ENCODE measurements at places on chromosomes 13 and 19.

- DNase-seq = no peak
Observed at GRCh38 chr13:50627111-50627510, 216.4 kb downstream of the DLEU7 start.

- peak; percentile 3 for DNase-seq
Observed at GRCh38 chr13:25847635-25848626, 203.9 kb downstream of the SHISA2 start.

GRCh38 chr13:23554000-23554399, 16.2 kb upstream of the TNFRSF19 start:
- no peak for DNase-seq

DNA sequence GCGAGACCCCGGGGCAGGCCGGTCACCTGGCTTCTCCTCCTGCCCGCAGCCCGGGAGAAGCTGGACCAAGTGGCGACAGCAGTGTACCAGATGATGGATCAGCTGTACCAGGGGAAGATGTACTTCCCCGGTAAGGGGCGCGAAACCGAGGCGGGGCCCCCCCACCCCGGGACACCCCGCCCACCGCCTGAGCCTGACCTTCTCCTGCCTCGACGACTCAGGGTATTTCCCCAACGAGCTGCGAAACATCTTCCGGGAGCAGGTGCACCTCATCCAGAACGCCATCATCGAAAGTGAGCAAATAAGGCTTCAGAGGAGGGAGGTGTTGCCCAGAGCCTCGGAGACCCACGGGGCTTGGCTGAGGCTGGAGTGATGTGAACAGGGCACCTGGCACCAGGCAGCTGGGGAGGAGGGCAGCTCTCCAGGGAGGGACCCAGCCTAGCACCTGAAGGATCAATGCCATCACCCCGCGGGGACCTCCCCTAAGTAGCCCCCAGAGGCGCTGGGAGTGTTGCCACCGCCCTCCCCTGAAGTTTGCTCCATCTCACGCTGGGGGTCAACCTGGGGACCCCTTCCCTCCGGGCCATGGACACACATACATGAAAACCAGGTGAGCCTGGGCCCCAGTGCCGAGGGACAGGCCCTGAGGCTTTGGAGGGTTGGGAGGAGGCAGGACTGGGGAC, 629 bp downstream of the IZUMO4 start:
- DNase-seq = peak; percentile 68

DNA sequence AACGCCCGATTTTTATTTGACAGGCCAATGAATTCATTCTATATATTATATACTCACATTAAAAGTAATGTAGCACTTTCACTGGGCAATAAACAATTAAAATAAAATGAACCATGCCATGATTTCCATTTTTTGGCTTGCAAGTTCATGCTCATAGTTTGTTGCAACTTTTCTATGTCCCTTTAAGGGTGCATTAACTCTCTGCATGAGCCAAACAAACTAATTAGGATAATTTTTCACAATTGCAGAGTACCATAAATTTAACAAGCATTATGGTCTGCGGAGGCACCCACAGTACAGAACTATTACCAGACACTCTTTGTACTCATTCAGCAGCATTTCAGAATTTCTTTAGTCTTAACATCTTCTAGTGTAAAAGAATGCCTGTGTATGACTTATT, 1.4 kb downstream of the LHFPL6 start:
- DNase-seq = no peak

- no peak for DNase-seq
Observed at GRCh38 chr19:6723738-6724137, 3.3 kb upstream of the C3 start.

- DNase-seq = peak; percentile 48
Observed at GRCh38 chr13:71867131-71867814, at the start of gene DACH1. Gene DACH1 (minus strand): TSS chr13:71867204.

- DNase-seq = no peak
Observed at GRCh38 chr13:106593132-106593531, 25.2 kb upstream of the ARGLU1 start.

DNA sequence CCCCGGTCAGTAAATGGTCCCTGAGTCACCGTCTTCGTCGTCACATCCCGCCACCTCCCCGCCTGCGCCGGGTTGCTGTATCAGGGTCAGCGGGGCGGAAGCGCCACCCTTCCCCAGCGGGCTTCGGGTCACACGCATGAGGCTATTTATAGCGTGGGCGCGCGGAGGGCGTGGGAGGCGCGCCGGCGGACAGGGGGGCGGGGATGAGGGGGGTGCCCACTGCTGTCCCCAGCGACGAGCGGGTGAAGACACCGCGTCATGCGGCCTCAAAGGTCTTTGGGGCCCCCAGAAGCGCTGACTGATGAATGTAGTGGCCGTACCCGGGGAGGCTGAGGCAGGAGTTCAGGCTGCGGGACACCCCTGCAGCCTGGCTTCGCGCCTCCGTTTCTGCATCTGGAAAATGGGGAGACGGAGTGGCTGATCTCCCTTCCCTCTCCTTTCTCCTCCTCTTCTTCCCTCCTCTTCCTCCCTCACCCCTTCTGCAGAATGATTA, 7.9 kb downstream of the UNC13A start:
- peak; percentile 78 for DNase-seq

DNA sequence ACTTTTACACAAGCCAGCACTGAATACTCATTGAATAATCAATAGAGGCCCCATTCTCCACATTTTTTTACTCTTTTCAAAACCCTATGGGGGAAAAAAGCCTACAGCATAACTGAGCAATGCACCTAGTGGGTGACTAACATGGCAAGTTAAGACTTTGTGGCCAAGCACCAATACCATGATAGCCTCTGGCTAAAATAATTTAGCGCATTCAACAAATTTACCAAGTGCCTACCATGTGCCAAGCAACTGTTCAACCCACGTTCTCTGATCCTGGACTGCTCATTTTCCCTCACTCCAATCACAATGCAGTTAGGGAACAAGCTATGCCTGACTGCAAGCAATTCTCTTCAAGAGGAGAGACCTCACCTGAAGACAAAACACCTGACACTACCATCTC, 3.0 kb downstream of the ANKRD10 start:
- no peak for DNase-seq

DNA sequence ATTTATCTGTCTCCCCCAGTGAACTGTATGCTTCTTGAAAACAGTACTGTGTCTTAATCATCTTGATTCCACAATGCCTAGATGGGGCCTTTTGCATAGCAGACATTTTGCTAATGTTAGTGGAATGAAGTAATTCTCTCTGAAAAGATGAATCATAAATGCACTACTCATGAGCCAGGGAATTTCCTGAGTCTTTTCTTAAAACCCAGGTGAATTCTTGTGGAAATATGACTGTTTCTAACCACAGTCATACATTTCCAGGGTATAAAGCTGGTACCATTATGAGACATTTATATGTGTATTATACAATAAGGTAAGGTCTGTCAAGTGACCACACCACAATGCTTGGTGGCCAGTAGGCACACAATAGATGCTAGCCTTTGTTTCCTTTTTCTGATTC, 5.5 kb upstream of the KCTD4 start:
- peak; percentile 66 for DNase-seq

DNA sequence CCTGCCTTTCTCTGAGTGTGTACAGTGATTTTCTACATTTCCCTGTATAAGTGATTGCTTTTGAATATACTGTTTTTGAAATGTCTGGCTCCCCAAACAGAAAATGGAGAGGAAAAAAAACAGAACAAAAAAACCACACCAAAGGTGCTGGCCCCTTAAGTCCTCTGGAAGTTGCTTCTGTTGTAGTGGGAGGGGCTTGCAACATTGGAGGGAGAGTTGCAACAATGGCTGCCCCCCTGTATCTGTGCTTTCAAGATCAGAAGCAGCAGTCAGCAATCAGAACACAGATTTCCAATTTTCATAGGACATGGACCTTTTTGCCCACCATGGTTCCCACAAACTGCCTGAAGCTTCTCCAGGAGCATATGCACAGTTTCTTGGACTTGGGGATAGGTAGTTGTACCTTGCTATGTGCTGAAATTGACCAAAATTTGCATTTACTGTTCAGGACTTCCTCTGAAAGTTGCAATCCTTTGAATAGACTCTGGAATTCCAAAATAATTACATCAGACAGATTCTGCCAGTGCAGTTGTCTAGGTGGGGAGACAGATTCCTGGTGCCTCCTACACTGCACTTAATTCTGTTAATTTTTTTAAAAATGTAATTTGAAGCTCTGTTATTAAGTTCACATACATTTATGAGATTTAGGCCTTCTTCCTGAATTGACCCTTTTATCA, 13.8 kb downstream of the BIVM start:
- peak; percentile 15 for DNase-seq

GRCh38 chr13:76222511-76222910, 586.4 kb downstream of the LMO7 start:
- no peak for DNase-seq

DNA sequence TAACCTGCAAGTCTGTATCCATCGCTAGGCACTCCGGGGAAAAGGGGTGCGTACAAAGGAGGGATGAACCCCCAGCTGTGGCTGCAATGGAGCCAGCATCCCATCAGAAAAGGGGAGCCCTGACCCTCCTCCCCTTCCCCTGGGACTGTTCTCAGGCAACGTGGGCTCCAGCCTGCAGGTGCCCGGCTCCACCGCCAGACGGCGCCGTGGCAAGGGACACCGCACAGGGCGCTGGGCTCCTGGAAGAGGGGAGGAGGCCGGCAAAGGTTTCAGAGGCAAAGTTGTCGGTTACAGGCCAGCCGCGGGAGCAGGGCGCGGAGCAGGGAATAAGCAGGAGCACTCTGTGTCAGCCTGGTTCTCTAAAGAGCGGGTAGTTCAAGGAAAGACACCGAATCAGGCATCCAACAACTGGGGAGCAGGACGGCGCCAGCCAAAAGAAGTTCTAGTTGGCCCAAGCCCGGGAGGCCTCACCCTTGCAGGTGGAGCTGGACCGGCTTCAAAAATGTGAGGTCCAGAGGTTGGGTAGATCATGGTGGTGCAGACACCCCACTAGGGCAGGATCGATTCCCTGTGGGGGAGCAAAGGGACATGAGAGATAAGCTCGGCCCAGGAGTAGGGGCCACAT, 53.0 kb upstream of the ATP12A start:
- DNase-seq = no peak

DNA sequence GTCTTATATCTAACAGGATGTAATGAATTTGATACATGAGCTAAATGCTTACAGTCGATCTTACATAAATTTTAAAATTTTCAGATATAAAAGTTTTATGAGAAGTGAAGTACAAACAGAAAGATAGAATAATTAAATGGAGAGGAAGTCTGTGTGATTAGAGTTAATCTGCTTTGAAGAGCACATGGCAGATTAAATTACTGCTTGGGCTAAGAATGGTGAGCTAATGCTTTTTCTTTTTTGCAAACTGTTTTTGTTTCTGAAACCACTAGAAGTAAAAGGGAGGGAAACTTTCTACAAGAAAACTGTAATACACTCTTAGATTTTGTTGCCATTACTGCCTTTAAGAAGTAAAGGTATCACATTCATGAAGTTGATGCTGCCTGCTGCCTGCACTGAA, 96.3 kb upstream of the SPRY2 start:
- no peak for DNase-seq

DNA sequence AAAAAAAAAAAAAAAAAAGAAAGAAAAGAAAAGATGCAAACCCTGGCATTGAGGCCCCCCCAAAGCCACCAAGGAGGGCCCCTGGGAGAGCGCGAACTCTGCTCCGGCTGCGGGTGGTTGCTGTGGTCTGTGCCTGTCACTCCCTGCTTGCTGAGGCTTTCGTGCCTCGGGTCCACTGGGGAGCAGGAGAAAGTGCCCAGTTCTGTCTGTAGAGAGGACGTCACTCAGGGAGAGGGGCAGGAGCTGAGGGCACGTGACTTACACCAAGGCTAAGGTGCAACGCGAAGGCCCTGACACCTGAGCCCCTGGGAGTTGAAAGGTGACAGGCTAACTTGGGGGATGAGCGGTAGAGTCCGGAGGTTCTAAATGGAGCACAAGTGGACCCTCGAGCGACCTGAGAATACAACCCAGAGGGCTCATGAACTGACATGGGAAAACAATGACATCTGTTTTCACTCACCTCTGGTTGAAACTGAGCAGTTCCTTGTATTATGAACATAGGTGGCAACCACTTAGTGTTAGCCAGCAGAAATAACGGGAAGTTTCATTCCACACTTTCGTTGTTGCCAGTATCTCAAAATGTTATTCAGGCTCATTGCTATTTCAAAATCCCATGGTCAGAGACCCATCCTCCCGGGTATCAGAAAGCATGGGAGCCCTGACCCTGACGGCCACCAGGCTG, 69.2 kb upstream of the TM9SF2 start:
- DNase-seq = peak; percentile 92

- DNase-seq = no peak
Observed at GRCh38 chr19:28449803-28450202, 763.1 kb downstream of the UQCRFS1 start.

GRCh38 chr13:27341616-27342015, 71.0 kb downstream of the RASL11A start:
- no peak for DNase-seq

DNA sequence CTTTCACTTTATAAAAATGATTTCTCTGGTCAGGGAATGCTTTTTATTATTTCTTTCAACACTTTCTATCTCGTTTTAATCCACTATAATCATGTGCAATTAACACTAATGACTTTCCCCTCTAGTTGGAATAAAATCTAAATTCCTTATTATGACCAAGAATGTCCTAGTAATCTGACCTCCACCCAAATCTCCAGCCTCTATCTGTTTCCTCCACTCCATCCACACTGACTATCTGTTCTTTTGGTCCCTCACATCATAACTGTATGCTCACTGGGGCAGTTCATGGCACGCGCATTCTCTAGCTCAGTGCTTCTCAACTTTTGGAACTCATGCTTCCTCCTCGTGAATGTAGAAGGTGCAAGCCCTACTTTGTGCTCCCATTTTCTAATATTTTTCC, 244.7 kb downstream of the POSTN start:
- no peak for DNase-seq

- no peak for DNase-seq
Observed at GRCh38 chr13:45333251-45333976, 7.6 kb downstream of the TPT1 start.

DNA sequence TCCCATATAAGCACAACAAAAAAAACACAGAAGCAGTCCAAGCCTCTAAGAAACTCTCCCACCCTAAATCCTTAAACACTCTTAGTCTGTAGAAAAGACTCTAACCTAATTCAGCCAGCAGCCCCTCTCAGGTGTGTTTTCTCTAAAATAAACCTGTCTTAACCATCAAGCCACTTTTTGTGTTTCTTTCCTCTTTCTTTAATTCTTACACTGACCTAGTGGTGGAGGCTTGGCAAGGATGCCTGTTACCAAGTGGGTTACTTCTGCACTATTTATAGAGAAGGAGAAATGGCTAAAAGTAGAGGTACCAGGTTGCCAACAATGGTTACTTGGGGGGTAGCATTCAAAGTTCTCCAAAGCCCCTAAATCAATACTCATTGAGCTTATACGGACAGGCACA, 43.7 kb downstream of the ZNF333 start:
- DNase-seq = no peak

Measured in GM12865 (cell line).